Hematopoietic multipotent progenitor cell (in vitro differentiated cells): ENCODE measurements at places on chromosomes 7 and 10. TPM values are rescaled to one million over a fixed set of nuclear protein-coding genes. Genes with fewer than 3 reads are reported as not detected.
A peak's percentile ranks its signal among the peaks of the same experiment; 100 is the strongest.

GRCh38 chr7:157601530-157601929 lies 264.7 kb downstream of the DNAJB6 start:
- no peak for DNase-seq

- no peak for DNase-seq
Measured at GRCh38 chr10:48648172-48648942, 36.3 kb upstream of the WDFY4 start.

COX15 gene
- total RNA-seq, result 34.7 TPM

GRCh38 chr10:97168645-97169044 lies 17.1 kb downstream of the SLIT1 start:
- no peak for DNase-seq

- no peak for DNase-seq
Measured at GRCh38 chr7:70838292-70838907, 293.5 kb upstream of the GALNT17 start.

AP1S1 gene
- total RNA-seq, result 27.2 TPM

DNA sequence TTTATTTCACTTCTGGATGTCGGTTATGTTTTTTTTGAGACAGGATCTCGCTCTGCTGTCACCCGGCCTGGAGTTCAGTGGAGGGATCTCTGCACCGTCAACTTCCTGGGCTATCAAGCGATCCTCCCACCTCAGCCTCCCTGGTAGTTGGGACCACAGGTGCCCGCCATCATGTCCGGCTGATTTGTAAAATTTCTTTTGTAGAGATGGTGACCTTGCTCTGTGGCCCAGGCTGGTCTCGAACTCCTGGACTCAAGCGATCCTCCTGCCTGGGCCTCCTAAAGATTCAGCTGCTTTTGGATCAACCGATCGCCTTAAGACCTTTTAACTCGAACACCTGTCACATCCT lies 606 bp upstream of the RABGEF1 start:
- DNase-seq, result peak; percentile 3

GRCh38 chr7:111098926-111099250 lies 8.0 kb downstream of the LRRN3 start:
- no peak for DNase-seq

DNA sequence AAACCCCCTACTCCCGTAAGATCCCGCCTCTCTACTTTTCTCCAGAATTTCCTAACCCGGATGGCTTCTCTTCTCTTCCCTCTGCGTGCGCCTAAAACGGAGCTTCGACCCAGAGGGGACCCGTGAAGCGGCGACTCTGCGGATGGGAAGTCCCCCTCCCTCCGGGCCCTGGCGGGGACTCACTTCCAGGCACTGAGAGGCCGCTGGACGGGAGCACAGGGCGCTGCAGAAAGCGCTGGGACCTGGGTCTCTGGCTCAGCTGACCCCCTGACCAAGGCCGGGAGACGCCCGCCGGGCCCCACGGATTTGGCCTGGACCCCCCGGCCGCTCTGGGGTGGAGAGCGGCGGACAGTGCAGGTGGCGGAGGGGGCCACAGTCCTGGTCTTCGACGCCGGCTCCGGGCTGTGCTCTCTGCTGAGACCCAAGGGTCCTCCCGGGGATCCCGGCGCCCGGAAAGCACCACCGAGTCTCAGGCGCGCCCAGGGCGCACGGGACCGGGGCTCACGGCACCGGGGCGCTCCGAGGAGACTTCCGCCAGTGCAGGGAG lies 688 bp upstream of the FOXL3 start:
- DNase-seq, result no peak

FRMD4A gene
- 0.54 TPM for total RNA-seq

- DNase-seq, result no peak
Measured at GRCh38 chr10:17026686-17027485, 102.7 kb downstream of the CUBN start.

- DNase-seq, result no peak
Measured at GRCh38 chr10:116038259-116038658, 234.7 kb downstream of the GFRA1 start.

TMEM176B gene
- total RNA-seq, result 5.4 TPM

SLC13A4 gene
- total RNA-seq, result not detected

- no peak for DNase-seq
Measured at GRCh38 chr7:72211175-72211574, 201.0 kb downstream of the CALN1 start.

DNA sequence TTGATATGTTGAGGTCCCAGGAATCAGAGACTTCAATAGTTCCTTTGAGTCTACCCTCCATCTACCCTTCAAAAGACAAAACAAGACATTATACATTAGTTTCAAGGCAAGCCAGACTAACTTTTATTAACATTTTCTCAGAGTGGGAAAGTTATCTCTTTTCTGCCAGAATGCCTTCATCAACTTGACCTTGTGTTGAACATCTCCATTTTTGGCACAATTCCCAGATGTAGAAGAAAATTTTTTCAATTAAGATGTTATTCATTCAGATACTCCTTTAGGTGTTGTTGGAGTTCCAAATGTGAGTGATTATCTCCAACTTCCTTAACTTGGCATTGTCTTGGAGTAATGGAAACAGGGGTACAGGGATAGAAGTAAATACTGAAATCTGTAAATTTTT lies 59.1 kb downstream of the NRF1 start:
- no peak for DNase-seq

- DNase-seq, result no peak
Measured at GRCh38 chr10:71358277-71358676, 38.4 kb upstream of the CDH23 start.

DNA sequence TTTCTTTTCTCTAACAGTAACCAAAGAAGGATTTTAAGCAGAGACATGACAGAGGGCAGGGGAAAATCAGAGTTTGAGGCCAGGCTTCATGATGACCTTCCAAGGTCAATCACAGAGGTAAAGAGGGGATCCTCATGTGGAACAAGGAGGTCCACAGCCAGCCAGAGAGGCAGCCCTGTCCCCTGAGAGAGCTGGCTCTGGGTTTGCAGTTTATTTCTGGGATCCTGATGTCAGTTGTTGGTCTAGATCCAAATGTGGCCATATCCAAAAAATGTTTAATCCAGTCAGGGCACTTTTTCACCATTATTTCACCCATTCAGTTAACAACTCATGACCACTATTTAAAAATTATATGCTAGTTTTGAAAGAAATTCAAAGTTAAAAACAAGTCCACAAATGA lies 45.6 kb downstream of the GPR141 start:
- no peak for DNase-seq

CHAT gene
- total RNA-seq, result not detected

- no peak for DNase-seq
Measured at GRCh38 chr10:9301148-9301547, 1246.7 kb downstream of the GATA3 start.

MAGI2 gene
- 2.7 TPM for total RNA-seq

GRCh38 chr10:32943395-32943794 lies 14.6 kb downstream of the ITGB1 start:
- DNase-seq, result no peak

ATRNL1 gene
- total RNA-seq, result under 0.01 TPM

DNA sequence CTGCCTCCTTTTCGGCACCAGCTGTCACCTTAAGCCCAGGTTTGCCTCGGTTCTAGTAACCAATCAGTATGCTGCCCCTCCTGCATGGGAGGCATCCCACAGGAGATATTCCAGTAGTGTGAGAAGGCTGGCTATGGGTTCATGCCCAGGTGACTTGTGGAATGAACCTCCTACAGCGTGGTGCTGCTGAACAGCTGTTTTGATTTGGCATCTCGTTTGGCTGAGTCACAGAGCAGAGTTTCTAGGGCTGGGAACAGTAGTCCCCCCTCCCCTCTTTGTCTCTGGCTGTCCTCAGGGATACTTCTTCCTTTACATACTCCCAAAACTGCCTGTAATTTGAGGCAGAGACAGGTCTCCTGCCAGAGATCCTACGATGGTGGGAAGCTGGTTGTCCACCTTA lies 16.1 kb downstream of the R3HCC1L start:
- no peak for DNase-seq

DNA sequence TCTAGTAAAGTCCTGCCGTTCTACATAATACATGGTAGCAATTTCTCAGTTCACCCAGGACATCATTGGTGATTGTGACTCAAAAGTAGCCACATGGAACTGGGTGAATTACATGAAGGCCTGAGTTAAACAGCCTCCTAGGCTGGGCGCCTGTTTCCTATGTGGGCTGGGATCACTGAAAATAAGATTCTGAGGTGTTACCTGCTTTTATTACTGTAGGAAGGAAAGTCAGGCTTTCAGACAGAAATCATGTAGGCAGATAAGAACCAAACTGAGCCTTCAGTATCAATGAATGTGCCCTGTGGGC lies 160.4 kb downstream of the CAMK1D start:
- DNase-seq, result no peak

- DNase-seq, result no peak
Measured at GRCh38 chr7:154946166-154946565, 56.8 kb downstream of the PAXIP1 start.

GPNMB gene
- 0.27 TPM for total RNA-seq

DNA sequence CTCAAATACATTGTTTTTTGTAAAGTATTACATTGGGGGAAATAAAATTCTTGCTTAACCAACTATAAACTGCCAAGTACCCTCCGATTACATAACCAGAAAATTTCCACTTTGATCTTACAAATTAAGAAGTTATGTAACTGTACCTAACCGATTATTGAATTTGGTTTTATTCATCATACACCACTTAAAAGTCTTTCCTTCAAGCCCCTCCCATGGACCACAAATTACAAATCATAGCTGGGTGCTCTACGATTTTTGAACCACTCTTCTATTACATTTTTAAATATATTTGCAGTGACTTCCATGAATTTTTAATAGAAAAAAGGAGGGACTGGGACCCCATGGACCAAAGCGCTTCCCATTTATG lies 630 bp downstream of the ZNF680 start:
- DNase-seq, result peak; percentile 6

PAX2 gene
- total RNA-seq, result not detected

- no peak for DNase-seq
Measured at GRCh38 chr10:97087296-97087695, 98.5 kb downstream of the SLIT1 start.

GRCh38 chr7:146216396-146217041 lies 99.9 kb downstream of the CNTNAP2 start:
- no peak for DNase-seq
